ENCODE measurements at places on chromosomes 7 and 10.

GRCh38 chr10:126146771-126147170 is 241.5 kb downstream of the ADAM12 start:
- no peak for DNase-seq

GRCh38 chr10:119263951-119264617 is 56.7 kb downstream of the GRK5 start:
- DNase-seq: no peak

GRCh38 chr7:96654630-96655188 is 54.9 kb downstream of the SEM1 start:
- DNase-seq: no peak

DNA sequence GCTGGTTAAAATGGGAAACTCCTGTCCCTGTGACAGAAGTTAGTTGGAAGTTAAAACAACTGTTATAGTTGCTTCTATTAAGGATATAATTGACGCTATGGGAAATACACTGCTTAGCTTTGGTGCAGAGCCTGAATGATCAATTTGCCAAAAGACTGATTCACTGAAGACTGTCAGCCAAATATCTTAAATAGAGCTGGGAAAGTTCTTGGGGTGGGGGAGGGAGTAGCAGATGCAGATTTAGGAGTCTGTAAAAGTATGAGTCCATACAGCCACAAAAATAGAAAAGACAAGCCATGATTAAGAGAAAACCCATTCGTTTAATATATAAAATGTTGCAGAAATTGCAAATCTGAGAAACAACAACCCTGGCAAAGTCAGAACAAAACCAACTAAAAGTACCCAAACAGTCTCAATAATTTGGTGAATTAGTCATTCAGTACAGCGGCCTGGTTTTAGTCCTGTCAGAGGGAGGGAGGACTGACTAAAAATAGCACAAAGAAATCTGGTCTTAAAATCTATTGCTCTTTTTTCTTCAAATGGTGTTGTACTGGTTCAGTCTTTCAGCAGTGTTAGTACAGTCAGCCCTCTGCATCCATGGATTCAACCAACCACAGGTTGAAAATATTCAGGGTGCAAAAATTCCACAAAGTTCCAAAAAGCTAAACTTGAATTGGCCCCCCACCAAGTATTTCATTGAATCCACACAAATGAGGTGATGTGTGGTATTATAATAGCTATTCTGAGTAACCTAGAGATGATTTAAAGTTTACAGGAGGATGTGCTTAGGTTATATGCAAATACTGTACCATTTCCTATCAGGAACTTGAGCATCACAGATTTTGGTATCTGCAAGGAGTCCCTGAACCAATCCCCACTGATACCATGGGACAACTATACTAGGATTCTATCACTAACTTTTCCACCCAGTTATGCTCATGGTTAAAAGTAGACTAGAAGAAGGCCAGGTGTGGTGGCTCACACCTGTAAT is 30.0 kb downstream of the STK17A start:
- no peak for DNase-seq

DNA sequence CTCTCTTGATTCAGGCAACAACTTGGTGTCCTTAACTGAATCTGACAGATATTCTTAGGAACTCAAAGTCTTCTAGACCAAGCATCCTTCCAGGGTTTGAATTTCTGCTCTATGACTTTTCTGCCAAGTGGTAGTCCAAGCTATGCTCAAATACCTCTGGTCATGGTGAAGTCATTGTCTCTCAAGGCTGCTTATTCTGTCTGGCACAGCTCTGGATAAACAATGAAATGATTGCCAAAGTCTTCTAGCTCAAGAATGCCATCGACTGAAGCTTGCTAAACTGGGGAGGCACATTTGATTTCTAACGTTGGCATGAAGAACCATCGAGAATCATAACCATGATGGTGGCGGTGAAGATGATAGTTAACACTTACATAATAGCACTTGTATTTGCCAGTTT is 116.2 kb upstream of the MKX start:
- no peak for DNase-seq

DNA sequence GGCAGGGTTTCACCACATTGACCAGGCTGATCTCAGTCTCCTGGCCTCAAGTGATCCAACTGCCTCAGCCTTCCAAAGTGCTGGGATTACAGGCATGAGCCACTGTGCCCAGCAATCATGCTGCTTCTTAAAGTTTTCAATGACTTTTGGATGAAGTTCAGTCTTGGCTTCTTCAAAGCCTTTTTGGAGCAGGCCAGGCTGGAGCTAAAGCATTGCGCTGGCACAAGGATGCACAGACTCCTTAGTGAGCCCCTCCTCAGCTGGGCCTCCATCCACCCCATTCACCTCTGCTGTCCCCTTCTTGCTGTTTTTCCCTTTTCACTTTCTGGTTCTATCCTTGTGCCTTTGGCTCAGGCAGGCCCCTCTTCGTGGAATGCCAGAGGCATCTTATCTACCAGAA is 638.6 kb downstream of the TYW1 start:
- DNase-seq: no peak

DNA sequence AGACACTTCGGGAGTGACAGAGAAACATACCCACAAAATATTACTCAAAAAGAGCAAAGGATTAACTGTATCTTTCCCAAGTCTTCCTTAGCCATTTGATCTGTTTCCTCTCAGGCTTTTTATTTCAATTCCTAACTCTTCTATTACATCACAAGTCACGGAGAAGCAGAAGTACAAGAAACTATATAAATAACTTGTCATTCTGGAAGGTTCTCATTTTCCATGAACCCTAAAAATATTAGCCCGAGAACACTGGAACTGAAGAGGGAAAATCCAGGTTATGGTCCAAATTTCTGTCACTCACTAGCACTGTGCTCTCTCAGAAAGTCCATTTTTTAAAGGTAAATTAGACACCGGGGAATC is 98.0 kb downstream of the GRB10 start:
- DNase-seq: no peak

- no peak for DNase-seq
Measured at GRCh38 chr7:146510088-146510680, 393.6 kb downstream of the CNTNAP2 start.

- DNase-seq: peak; percentile 9
Measured at GRCh38 chr7:34091321-34091917, 186.1 kb downstream of the BMPER start.

GRCh38 chr10:77031531-77032187 is 605.9 kb downstream of the KCNMA1 start:
- DNase-seq: no peak

DNA sequence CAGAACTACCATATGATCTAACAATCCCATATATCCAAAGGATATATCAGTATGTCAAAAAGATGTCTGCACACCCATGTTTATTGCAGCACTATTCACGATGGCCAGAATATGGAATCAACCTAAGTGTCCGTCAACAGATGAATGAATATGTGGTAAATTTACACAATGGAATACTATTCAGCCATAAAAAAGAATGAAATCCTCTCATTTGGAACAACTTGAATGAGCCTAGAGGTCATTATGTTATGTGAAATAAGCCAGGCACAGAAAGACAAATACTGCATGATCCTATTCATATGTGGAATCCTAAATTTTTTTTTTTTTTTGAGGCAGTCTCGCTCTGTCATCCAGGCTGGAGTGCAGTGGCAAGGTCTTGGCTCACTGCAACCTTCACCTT is 6.3 kb upstream of the CFAP70 start:
- DNase-seq: no peak

DNA sequence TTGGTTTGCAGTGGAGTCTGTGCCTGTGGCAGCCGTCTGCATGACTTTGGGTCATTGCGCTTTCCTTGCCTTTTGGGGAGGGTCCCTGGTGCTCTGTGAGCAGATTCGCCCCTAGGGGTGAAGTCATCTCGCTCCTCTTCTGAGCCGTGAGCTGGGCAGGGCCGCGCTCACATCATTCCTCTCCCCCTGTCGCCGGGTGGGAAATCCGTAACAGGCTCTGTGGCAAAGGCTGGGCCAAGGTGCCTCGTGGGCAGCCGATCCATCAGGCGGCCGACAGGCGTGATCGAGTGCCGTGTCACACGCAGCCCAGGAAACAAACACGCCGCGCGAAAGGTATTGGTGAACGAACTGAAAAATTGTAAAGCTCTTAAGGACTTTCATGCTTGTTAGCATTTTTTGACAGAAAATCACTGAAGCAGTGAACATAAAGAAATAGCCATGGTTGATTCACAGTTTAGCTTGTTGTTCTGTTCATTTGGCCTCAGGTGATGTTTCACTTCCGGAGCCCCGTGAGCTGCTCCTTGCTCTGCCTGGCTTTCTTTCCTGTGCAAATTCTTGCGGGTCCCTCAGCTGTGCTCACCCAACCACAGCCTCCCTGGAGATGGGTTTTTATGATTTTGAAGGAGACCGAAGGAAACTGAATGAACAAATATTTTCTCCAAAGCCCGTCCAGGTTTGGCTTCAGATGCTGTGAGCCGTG is 122.1 kb downstream of the NKX6-2 start:
- no peak for DNase-seq

GRCh38 chr10:86401588-86402282 is 35.1 kb upstream of the GRID1 start:
- DNase-seq: no peak

- DNase-seq: no peak
Measured at GRCh38 chr10:34161777-34162370, 653.2 kb downstream of the PARD3 start.

- DNase-seq: no peak
Measured at GRCh38 chr7:130996833-130997231, 262.8 kb upstream of the KLF14 start.

- no peak for DNase-seq
Measured at GRCh38 chr10:126394948-126395347, 6.7 kb upstream of the ADAM12 start.

DNA sequence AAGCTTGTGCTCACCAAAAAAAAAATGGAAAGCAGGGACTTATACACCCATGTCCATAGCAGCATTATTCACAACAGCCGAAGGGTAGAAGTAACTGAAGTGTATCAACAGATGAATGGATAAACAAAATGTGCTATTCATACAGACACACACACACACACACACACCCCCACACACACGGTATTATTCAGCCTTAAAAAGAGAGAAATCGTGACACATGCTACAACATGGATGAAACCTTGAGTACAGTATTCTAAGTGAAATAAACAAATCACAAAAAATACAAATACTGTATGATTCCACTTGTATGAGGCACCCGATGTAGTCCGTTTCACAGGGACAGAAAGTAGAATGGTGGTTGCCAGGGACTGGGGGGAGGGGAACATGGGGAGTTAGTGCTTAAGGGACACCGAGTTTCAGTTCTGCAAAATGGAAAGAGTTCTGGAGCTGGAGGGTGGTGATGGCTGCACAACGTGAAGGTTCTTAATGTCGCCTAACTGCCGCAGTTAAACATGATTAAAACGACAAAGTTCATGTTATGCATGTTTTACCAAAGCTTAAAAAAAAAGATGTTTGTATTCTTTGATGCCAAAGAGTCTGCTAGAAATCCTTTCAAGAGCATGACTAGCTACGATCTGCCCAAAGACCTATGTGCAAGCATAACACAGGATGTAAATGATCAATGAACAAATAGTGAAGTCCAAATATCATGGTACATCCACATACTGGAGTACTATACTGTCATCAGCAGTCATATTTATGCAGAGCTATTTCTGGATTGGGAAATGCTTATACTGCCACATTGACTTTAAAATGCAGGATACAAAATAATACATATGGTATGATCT is 7.2 kb downstream of the TNS3 start:
- no peak for DNase-seq

- no peak for DNase-seq
Measured at GRCh38 chr7:69659983-69660382, 61.7 kb downstream of the AUTS2 start.

DNA sequence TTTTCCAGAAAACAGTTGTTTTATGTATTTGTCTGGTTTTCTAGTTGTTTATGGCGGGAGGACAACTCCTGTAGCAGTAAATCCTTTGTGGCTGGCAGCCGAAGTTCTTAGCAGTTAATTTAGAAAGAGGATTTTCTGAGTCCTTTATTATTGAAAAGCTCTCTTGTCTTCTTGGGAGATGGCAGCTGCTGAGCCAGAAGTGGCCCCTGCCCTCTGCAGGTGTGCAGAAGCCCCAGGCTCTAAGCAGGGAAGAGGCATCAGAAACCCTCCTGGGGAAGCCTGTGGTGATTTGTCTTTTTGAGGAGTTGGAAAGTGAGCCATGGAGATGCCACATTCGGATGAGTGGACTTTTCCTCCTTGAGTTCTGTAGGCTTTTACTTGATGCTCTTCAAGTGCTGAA is 106.3 kb downstream of the GLRX3 start:
- DNase-seq: no peak

- DNase-seq: no peak
Measured at GRCh38 chr7:37109016-37109683, 339.5 kb downstream of the ELMO1 start.

DNA sequence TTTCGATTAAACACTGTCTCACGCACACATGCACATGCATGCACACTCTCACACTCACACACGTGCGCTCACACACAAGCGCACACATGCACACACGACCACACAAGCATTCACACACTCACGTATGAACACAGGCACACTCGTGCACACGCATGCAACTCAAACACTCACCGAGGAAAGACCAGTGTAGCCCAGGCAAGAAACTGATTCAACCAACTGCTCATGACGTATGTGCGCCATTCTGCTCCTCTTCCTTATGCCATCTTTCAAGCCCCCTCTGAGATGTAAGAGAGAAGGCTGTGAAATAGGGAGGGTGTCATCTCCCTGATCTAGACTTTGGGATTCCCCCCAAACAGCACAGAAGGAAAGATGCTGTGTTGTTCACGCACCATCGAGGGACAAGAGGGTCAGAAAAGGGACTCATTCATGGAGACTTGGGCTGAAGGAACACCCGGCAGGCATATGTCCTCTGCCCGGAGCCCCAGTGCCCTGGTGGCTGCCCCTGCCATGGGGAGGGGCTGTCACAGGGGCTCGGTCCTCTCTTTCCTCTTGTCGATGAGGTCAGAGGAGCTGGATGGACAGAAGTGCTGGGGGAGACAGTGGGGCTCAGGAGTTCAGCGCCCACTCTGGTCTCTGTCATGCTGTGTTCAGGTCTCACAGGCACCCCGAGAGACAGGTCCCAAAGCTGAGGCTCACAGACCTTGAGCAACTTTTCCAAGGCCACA is 130.1 kb upstream of the SHH start:
- DNase-seq: no peak

DNA sequence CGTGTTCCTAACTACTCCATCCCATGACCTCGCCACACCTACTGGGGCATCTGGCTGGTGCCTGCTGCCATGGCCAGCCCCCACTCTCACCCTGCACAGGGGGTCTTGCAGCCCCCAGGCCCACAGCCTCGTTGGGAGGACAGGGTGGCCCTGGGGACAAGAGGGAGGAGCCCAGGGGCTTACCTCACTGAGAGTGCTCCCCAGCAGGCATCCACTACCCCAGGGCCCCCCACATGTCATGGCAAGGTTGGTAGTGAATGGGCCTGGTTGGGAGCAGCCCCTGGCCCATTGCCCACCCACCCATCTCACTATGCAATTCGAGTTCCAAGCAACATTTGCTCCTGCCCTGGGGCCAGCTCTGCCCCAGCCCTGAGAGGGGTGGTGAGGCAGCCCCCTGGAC is 24.0 kb upstream of the AMZ1 start:
- no peak for DNase-seq

GRCh38 chr10:133184591-133185244 is 24.7 kb downstream of the KNDC1 start:
- no peak for DNase-seq

- DNase-seq: no peak
Measured at GRCh38 chr10:119058010-119058409, 22.6 kb downstream of the EIF3A start.

Measured in hematopoietic multipotent progenitor cell treated with erythropoietin and hydrocortisone succinate and interleukin-3 and kit ligand, for 17 days (in vitro differentiated cells).